ENCODE measurements at places on chromosomes 4 and X.

DNA sequence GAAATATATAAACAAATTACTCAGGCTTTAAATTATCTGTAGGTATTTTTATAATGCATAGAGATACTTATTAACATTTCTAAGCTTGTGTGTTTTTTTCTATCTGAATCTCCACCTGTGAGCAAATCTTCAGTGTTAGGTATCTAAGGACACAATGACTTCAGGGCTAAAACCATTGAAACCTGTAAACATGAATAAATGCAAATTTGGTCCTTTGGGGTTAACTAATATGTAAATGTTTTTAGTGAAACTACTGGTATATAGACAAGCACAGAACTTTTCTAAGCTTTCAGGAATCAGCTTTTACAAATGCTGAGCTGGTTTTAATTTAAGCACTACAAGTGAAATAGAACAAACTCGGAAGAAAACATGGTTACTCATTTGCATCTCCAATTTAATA lies 147.9 kb downstream of the FBXO8 start:
- DNase-seq, result no peak

DNA sequence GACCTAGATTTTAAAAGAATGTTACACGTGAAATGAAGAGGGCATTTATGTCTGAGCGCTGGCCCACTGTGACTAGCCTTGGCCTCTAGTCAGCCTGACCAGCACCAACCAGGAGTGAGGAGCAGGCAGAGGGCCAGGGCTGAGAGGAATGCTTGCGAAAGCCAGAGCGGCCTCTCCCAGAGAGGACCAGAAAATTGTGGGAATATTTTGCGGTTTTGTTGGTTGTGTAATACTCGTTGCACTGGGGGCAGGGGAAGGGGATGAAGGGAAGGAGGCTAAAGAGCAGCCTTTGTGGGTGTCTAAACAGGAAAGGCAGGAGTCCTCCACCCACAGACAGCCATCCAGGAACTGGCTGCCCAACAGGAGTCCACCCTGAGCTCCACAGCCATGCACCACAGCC lies 3.8 kb downstream of the GABRE start:
- DNase-seq, result no peak

GRCh38 chr4:121938282-121939092 lies 13.4 kb downstream of the TRPC3 start:
- no peak for DNase-seq

GRCh38 chr4:154478128-154478527 lies 13.5 kb downstream of the DCHS2 start:
- no peak for DNase-seq

DNA sequence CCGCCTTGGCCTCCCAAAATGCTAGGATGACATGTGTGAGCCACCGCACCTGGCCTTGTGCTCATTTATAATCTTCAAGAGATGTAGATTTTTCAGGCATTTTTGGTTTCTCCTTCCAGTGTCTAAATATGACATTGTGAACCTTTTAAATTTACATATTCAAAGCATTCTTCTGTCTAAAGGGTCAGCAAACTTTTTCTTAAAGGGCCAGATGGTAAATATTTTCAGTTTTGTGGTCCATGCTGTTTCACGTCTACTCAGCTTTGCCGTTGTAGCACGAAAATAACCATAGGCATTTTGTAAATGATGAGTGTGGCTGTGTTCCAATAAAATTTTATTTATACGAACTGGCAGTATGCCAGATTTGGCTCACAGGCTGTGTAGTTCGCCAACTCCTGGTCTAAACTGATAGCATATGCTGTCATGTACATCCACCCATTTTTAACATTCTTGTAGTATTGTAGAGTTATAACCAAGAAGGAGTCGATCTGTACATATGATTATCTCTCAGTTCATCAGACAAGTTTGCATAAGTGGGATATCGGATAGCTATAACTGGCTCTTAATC lies 12.7 kb upstream of the GCNA start:
- no peak for DNase-seq

DNA sequence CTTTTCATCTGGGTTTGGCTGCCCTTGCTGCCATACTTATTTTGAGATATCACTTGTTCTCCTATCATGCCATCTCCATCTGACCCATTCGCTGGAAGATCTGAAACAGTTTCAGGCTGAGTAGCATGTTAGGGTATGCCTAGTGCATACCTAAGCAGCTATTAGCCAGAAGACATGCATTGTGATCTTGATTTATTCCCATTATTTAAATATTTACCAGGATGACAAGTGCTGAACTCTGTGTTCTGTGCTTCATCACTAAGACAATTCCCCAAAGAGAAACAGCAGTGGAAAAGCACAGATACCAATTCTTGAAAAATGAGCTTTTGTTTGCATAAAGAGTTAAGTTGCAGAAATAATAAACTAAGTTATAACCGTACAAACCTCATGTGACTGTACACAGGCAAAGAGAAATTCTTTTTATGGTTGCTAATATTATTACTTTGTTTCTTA lies 271.0 kb upstream of the ARSJ start:
- no peak for DNase-seq

GRCh38 chr4:14415146-14415545 lies 587.1 kb upstream of the CPEB2 start:
- no peak for DNase-seq

GRCh38 chr4:42615131-42615763 lies 41.7 kb downstream of the ATP8A1 start:
- no peak for DNase-seq

DNA sequence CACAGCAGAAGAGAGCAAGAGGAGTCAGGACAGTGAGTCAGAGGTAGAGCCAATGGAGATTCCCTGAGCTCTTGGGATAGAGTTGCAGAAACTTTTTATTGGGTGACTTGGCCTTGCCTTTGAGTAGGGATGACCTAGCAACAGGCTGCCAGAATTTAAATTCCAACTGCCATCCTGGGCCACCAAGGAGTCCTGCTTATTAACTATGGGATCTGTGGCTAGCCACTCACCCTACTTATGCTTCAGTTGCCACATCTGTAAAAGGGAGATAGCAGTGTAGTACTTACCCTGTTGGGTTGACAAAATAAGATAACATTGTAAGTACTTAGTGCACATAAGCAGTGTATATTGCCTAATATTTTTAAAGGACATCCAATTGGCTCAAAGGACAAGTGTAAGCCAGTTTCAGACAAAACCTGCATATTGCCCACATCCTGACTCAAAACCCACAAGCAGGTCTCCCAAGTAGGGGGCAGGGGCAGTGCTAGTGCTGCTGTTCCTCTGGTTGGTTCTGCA lies 43.5 kb upstream of the TMEM164 start:
- DNase-seq, result no peak

- DNase-seq, result no peak
These were observed 2163.0 kb upstream of the AGA start for GRCh38 chr4:179605196-179605595.

- no peak for DNase-seq
These were observed 70.4 kb upstream of the S100G start for GRCh38 chrX:16579517-16579916.

DNA sequence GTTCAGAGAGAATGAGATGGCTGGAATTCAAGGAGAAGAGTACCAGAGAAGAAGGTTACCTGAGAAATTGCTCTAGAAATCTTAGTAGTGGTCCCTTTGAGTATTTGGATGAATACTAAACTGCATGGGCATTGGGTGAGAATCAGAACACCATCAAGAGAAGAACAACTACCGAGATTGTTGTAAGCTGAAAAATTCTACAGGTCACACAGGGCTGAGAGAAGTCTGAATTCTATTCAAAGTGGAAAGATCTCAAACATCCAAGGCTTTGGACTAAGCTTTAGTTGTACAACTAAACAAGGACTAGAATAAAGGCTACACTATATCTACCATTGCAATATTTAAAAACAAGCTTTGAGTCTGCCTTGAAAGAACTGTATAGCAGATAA lies 40.8 kb downstream of the LRBA start:
- no peak for DNase-seq

DNA sequence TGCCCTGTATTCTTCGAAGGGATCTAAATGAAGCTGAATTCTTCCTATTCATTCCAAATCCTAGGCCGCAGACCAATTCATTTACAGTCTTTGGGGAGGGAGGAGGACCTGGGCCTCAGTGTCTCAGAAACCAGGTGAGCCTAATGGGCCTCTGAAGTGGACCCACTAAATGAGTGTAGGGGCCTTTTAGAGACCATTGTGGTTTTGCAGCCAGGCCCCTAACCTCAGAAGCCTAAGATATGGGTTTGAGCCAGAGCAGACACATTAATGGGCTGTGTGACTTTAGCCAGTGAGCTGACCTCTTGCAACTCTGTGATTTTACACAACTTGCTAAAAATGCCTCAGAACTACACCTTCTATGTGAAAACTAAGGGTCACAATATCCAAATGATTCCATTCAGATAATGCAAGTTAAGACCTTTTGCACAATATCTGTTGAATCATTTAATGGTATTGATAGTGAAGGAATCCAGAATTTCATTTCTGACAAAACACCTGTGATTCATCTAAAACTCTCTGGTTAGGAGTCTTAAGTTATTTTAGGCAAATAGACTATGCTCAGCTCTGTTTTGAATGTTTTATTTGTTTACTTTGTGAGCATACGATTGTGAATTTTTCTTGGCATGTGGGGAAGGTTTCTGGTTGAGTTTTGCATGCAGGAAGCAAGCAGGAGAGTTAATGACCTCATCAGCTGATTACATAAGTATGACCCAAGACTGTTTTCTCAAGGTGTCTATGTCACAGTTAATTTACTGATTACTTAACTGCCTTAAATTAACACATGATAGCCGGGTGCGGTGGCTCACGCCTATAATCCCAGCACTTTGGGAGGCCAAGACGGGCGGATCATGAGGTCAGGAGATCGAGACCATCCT lies 75.0 kb downstream of the EVC start:
- no peak for DNase-seq

DNA sequence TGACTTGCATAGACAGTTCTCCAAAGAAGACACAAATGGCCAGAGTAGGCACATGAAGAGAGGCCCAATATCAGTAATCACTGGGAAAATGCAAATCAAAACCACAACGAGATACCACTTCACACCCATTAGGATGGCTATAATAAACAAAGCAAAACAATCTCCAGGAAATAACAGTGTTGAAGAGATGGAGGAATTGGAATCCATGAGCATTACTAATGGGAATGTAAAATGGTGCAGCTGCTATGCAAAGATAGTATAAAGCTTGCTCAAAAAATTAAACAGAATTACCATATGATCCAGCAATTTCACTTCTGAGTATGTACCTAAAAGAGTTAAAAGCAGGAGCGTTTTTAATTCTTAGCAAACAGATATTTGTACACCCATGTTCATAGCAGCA lies 17.0 kb upstream of the TMEM33 start:
- DNase-seq, result no peak

DNA sequence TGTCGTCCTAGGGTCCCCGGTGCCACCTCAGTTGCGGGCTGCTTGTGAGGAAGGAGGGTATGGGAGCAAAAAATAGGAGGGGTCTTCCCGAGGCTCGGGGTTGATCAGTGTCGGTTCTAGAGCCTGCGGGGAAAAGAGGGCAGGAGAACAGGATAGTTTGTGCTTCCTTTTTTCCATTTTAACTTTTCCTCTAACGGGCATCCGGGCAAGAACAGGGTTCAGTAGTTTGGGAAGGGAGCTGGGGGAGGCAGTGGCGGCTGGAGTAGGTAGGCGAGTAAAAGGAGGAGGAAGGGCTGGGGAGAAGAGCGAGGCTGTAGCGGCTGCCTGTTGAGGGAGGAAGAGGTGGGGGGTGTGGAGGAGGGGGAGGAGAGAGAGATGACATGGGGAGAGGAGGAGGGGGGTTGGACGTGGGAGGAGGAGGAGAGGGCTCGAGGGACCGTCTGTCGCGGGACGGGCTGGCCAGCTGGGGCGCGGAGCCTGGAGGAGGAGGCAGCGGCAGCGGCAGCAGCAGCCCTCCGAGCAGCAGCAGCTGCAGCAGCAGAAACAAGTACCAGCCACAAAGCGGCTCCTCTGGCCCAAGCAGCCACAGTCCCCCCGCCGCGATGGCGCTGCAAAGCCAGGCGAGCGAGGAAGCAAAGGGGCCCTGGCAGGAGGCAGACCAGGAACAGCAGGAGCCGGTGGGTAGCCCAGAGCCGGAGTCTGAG lies at the start of gene SLC16A2:
Gene SLC16A2, plus strand, starts transcription at position 458 of the 704 bp plus-strand sequence. Its CDS starts 145 bp downstream, at position 603.
- DNase-seq, result no peak

GRCh38 chr4:38664706-38665401 lies 855 bp downstream of the KLF3 start:
- DNase-seq, result peak; percentile 27

GRCh38 chr4:87120411-87121162 lies 99.8 kb downstream of the KLHL8 start:
- DNase-seq, result no peak

GRCh38 chrX:85928606-85929005 lies 118.8 kb downstream of the CHM start:
- DNase-seq, result no peak

DNA sequence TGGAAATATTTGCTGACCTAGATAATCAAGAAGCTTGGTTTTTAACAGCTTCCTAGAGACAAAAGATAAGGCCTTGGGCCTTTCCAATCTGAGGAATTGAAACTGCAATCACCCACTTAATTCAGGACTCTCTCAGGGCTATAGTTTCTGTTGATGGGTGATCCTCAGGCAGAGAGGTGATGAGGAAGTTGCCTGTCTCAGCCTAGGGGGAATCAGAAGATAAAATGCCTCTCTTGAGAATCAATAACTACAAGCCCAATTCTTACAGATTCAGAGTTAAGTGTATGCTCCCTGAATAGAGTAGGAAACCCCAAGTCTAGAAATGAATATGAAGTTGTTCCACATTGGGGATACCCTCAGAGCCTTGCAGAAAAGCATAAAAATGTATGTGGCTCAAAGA lies 45.5 kb downstream of the NFKB1 start:
- no peak for DNase-seq

DNA sequence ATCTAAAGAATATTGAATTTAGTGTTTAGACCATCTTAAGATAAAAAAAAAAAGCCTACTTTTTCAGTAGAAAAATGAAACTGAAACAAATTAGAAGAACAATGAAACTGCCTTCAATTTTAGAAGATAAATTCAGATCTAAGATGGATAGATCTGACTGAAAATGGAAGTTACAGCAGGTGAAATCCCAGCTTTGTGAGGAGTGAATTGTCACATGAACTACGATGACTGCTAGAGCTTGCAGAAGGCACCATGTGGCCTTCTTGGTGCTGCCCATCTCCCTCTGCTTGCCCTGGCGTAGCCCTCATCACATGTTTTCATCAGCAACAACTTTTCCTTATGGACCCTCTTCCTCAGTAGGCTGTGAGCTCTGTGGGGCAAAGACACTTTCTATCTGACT lies 51.4 kb upstream of the EMCN start:
- no peak for DNase-seq

DNA sequence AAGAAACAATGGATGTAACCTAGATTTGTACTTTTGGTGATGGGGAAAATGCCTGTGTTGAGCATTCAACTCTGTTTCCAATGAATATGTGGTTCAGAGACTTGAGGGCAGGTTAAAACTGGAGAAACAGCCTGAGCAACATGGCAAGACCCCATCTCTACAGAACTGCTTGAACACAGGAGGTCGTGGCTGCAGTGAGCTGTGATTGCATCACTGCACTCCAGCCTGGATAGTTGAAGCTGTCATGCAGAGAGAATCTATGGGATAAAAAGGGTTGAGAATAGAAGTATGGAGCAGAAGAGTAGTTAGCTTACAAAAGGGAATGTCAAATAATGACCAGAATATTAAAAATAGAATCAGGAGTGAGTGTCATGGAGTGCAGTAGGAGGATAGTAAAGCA lies 134.8 kb upstream of the PDE5A start:
- no peak for DNase-seq

- DNase-seq, result no peak
These were observed 433 bp downstream of the MMAA start for GRCh38 chr4:145619639-145619996.
